ENCODE measurements at places on chromosomes 16 and 17.

- H3K27me3 ChIP-seq: peaks cover 32% of the 10 kb centered on the region
- no peak overlapping the region for H3K4me3 ChIP-seq
- ATAC-seq: no peak
Observed at GRCh38 chr17:80122926-80123505, 21.6 kb downstream of the GAA start.

DNA sequence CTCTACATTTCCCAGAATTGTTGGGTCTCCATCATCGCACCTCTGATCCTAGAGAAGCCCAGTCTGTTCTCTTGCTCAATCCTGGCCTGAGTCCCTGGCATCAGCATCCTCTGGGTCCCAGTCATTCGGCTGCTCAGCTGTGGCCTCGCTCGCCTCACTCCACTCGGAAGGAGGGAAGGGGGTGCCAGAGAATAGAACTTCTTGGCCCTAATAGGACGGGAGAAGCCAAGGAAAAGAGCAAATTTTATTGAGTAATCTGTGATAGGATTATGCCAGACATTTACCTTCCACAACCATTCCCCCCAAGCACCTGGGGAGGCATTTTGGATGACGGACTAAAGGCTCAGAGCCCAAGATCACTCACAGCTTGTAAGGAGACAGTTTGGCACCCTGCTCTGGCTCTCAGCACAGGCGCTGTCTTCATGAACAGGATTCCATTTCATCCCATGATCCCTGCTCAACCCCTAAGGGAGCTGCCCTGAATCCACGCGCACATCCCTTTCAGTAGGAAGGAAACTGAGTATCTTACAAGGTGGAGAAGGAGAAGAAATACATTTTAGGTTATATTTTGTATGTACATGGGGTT is 498 bp upstream of the CLEC10A start:
- peaks cover 18% of the 10 kb centered on the region for H3K27me3 ChIP-seq
- peak overlapping the region; percentile 30 for H3K4me3 ChIP-seq
- H3K4me1 ChIP-seq: peaks cover 20% of the 10 kb centered on the region
- H3K27ac ChIP-seq: no peak overlapping the region
- H3K36me3 ChIP-seq: no peaks in the 10 kb centered on the region
- ATAC-seq: peak; percentile 88

DNA sequence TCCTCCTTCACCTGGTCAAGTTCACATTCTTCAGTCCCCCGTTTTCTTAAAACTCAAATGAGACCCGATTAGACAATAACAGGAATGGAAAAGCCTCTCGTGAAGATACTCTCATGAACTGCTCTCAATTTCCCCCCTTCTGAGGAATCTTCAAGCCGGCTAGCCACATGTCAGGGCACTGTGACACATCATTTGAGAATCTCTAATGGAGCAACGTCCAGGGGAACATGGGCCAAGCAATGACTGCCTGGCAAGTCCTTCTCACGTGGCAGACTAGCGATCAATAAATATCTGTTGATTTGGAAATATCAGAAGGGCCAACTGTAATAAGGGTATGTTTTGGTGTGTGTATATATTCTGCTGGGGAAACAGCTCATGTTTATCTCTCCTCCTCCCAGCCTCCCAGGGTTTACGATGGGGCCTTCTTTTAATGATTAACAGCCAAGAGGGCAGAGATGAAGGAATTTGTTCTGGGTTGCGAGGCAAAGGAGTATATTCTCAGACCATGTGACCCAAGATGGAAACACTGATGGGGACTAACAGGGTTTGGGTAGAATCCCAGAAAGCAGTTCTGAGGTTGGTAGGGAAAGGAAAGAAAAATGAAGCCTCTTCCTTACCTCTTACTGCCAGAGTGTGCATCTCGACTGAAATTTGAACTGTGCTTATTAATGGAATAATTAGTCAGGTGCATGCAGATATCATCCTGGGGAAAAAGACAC is 21.4 kb downstream of the TTLL6 start:
- no peaks in the 10 kb centered on the region for H3K36me3 ChIP-seq
- no peak overlapping the region for H3K27ac ChIP-seq
- ATAC-seq: peak; percentile 38
- H3K27me3 ChIP-seq: peaks cover 12% of the 10 kb centered on the region
- no peak overlapping the region for H3K4me3 ChIP-seq

GRCh38 chr17:27591986-27592385 is 39.0 kb upstream of the LGALS9 start:
- no peak overlapping the region for H3K4me3 ChIP-seq
- ATAC-seq: no peak
- no peaks in the 10 kb centered on the region for H3K27me3 ChIP-seq
- H3K27ac ChIP-seq: no peak overlapping the region

GRCh38 chr17:77085926-77086432 is 54.8 kb upstream of the SEC14L1 start:
- H3K4me3 ChIP-seq: no peak overlapping the region
- ATAC-seq: no peak
- no peaks in the 10 kb centered on the region for H3K4me1 ChIP-seq
- no peaks in the 10 kb centered on the region for H3K36me3 ChIP-seq

GRCh38 chr17:78114831-78115723 is 13.5 kb downstream of the TMC6 start:
- H3K27me3 ChIP-seq: no peaks in the 10 kb centered on the region
- no peak for ATAC-seq
- H3K36me3 ChIP-seq: no peaks in the 10 kb centered on the region
- H3K4me1 ChIP-seq: no peaks in the 10 kb centered on the region
- H3K4me3 ChIP-seq: no peak overlapping the region

DNA sequence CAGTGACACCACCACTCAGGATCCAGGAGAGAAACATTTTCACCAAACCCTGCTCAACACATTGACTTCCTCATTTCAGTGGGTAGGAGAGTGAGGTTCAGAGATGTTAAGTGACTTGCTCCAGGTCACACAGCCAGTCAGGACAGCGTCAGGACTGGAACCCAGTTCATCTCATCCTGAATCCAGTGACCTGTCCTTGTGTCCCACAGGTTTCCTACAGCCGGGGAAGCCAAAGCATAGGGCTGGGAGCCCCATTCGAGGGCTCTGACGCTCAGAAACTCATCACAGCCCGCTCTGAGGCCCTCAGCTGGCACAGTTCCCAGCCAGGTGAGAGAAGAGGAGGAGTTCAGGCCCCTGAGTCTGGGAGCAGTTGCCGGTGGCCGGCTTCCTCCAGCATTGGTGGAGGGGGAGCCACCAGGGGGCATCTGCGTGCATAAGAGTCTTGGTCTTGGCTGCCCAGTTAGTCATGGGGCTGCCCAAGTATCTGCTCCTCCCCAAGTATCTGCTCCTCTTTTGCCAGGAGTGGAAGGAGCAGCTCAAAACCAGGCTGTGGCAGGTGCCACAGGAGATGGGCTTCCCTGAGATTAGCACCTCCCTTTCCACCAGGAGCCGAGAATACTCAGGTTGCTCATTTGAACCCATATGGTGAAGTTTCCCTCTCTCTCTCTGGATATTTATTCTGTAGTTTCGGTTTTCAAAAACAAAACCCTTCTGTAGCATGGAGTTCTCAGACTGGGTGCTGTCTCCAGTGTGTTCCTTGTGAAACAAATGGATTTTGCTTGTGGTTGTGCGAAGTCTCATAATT is 56.0 kb downstream of the TNFRSF13B start:
- H3K36me3 ChIP-seq: no peaks in the 10 kb centered on the region
- peaks cover 21% of the 10 kb centered on the region for H3K27me3 ChIP-seq
- no peak for ATAC-seq

DNA sequence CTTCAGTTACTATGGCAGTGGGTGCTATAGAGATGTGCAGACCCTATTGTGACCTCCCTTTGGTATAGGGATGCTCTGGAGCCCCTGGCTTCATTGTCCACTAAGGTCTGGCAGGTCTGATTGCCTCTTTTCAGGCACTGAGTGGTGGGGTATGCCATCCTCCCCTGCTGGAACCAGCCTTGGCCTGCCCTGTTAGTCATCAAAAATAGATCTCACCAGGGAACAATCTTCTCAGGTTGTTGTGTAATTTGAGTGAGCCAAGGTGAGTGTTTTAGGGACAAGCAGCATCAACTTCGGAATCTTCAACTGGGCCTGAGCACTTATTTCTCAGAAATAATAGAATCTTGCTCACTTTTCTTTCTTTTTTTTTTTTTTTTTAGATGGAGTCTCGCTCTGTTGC is 19.6 kb downstream of the HMOX2 start:
- peaks cover 13% of the 10 kb centered on the region for H3K4me1 ChIP-seq
- H3K27ac ChIP-seq: no peak overlapping the region
- peaks cover 14% of the 10 kb centered on the region for H3K36me3 ChIP-seq
- no peaks in the 10 kb centered on the region for H3K27me3 ChIP-seq
- no peak for ATAC-seq

- no peak for ATAC-seq
- no peak overlapping the region for H3K27ac ChIP-seq
- H3K36me3 ChIP-seq: peaks cover 13% of the 10 kb centered on the region
- H3K27me3 ChIP-seq: no peaks in the 10 kb centered on the region
Observed at GRCh38 chr17:34920676-34921075, 40.6 kb downstream of the CCT6B start.

- no peak overlapping the region for H3K4me3 ChIP-seq
- H3K27me3 ChIP-seq: no peaks in the 10 kb centered on the region
- H3K36me3 ChIP-seq: no peaks in the 10 kb centered on the region
- no peak for ATAC-seq
- H3K4me1 ChIP-seq: no peaks in the 10 kb centered on the region
Observed at GRCh38 chr17:32558326-32558955, 71.6 kb downstream of the CDK5R1 start.

DNA sequence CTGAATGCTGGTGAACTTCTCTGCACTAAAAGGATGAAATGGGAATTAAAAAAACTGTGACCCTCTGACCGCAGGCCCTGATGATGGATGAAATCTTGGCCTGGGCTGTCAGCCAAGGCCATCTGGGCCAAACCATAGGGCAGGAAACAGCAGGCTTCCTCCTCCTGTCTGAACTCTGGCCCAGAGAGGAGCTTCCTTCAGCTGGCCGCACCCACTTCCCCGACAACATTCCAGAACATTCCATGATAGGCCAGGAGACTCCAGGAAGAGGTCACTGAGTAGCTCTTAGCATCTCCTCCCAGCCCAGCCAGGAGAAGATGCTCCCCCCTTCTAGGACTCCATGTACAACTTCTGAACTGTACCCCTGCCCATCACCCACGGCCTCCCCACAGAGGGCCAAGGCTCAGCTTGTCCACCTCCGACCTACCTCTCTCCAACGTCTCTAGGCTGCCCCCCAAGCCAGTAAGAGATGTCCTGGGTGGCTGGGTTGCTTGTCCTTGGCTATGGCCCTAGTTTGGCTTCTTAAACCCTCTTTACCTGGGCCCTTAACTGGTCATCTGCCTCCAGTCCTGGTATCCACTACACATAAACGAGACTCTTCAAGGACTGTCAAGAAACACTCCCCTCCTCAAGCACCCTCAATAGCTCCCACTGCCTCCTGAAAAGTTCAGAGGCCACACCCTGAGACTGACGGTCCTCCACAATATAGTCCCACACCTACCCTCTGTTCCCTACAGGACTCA is 1.7 kb downstream of the RPH3AL start:
- peak overlapping the region; percentile 74 for H3K27ac ChIP-seq
- no peaks in the 10 kb centered on the region for H3K36me3 ChIP-seq
- H3K4me3 ChIP-seq: no peak overlapping the region
- peak; percentile 89 for ATAC-seq
- H3K4me1 ChIP-seq: peaks cover 50% of the 10 kb centered on the region

DNA sequence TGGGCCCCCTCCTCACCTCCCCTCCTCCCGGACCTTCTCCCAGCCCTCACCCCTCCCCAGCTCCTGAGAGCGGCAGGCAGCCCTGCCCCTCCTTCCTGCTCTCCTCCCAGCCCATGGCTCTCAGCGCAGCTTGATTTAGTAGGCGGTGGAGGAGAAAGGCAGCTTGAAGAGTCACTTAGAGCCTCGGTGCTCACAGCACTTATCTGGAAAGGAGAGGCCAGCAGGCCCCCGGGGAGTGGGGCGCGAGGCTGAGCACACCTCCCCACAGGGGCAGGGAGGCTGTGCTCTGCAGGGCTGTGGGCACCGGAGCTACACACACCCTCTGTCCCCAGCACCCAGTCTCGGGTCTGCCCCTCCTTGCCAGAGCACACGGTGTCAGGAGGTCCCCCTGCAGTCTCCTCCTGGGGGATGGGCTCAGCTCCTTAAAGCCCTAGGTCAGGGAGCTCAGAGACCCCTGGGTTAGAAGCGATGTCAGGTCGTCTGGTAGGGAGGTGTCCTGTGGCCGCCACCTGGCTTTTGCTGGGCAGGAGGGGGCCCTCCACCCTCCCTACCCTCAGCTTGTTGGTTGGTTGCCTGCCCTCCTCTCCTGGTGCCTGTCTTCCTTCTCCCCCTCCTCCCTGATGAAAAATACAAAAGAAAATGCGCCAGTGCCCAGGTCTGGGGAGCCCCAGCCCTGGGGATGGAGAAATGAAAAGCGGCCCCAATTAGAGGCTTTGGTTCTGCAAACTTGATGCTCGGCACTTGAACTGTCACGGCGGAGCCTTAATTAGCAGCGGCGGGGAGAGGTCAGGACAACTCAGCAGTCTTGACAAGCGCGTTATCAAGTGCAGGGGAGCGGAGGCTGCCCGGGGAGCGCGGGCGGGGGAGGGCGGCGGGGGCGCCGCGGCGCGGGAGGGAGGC is 151.1 kb upstream of the GSE1 start:
- peaks cover 5% of the 10 kb centered on the region for H3K27me3 ChIP-seq
- H3K4me1 ChIP-seq: peaks cover 69% of the 10 kb centered on the region
- H3K27ac ChIP-seq: peak overlapping the region; percentile 1
- peak; percentile 6 for ATAC-seq
- no peaks in the 10 kb centered on the region for H3K36me3 ChIP-seq

DNA sequence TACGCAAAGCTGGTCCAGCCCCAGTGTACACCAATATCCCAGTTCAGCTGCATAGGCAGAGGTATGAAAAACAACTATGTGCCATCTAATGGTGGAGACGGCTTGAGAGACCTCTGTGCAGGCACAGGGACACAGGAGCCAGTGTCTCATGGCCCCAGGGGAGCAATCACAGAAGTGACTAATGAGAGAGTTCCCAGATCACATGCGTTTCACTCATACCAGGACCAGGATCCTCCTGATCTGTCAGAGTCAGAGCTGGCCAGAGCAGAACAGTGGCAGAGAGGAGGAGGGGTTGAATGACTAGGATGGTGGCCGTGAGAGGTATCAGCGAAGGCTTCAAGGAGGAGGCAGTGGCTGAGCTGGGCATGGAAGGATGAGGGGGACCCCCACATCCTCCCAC is 41.1 kb downstream of the TMEM132E start:
- no peaks in the 10 kb centered on the region for H3K4me1 ChIP-seq
- no peak for ATAC-seq
- H3K4me3 ChIP-seq: no peak overlapping the region
- H3K36me3 ChIP-seq: no peaks in the 10 kb centered on the region

- peaks cover 83% of the 10 kb centered on the region for H3K27me3 ChIP-seq
- ATAC-seq: no peak
- peak overlapping the region; percentile 23 for H3K4me3 ChIP-seq
- no peaks in the 10 kb centered on the region for H3K36me3 ChIP-seq
- no peak overlapping the region for H3K27ac ChIP-seq
- H3K4me1 ChIP-seq: peaks cover 69% of the 10 kb centered on the region
Observed at GRCh38 chr17:48596735-48597527, 3.4 kb upstream of the HOXB5 start.

GRCh38 chr16:84996365-84996764 is 15.0 kb downstream of the ZDHHC7 start:
- H3K4me3 ChIP-seq: no peak overlapping the region
- H3K36me3 ChIP-seq: no peaks in the 10 kb centered on the region
- ATAC-seq: no peak
- H3K27me3 ChIP-seq: no peaks in the 10 kb centered on the region
- no peak overlapping the region for H3K27ac ChIP-seq
